Ecto neural progenitor cell (in vitro differentiated cells): ENCODE measurements at places on chromosomes 3 and 15.

GRCh38 chr15:38050529-38051448 lies 116.3 kb downstream of the TMCO5A start:
- DNase-seq = no peak

GRCh38 chr15:70056091-70056680 lies 41.5 kb downstream of the TLE3 start:
- DNase-seq = no peak

DNA sequence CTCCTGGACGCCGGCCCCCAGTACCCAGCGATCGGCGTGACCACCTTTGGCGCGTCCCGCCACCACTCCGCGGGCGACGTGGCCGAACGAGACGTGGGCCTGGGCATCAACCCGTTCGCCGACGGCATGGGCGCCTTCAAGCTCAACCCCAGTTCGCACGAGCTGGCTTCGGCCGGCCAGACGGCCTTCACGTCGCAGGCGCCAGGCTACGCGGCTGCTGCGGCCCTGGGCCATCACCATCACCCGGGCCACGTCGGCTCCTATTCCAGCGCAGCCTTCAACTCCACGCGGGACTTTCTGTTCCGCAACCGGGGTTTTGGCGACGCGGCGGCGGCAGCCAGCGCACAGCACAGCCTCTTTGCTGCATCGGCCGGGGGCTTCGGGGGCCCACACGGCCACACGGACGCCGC lies 956 bp downstream of the ZIC1 start:
- peak; percentile 64 for DNase-seq

DNA sequence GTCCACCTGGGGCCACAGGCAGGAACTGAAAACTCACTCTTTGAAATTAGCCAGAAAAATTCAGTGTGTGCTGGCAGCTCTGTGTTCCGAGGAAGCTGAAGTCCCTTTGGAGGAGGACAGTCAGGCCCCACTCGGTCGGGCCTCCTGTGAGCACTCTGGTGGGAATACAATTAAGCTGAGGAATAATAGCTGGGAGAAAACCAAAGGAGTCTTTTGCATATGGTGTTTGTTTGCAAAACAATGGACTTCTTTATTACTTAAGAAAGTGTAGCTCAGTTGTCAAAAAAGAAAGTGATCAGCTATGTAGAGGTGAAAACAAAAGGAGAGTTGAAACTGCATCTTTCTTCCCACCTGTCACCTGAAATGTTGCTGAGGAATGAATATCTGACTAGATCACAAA lies 202.5 kb downstream of the MEIS2 start:
- no peak for DNase-seq

- DNase-seq = no peak
Observed at GRCh38 chr3:43213631-43214030, 72.7 kb upstream of the SNRK start.

DNA sequence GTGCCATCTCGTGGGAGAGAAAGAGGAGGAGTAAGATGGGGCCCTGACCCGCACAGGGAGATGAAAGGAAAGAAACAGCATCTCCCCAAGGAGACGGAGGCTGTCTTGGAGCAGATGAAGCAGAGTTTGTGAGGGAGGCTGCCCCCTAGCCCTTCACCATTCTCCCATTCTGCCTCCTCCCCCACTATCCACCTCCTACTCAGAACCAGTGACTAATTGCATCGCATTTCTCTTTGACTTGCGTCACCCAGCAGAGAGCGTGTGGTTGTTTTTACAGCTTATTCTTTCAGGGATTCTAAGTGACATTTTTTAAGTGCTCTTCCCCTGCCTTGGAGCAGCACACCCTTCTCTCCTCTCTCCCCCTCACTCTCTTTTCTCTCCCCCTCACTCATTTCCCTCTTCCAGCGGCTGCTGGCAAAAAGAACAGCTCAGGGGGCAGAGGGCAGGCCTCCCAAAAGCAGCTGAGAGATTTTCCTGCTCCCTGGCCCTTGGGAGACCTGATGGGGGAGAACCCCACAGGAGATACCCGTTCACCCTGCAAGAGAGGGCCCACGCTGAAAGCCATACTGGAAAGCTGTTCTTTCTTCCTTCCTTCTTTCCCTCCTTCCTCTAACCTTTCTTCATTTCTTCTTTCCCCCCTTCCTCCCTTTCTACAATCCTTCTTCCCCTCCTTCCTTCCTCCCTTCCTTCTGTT lies 91.8 kb downstream of the MRPL46 start:
- DNase-seq = no peak

DNA sequence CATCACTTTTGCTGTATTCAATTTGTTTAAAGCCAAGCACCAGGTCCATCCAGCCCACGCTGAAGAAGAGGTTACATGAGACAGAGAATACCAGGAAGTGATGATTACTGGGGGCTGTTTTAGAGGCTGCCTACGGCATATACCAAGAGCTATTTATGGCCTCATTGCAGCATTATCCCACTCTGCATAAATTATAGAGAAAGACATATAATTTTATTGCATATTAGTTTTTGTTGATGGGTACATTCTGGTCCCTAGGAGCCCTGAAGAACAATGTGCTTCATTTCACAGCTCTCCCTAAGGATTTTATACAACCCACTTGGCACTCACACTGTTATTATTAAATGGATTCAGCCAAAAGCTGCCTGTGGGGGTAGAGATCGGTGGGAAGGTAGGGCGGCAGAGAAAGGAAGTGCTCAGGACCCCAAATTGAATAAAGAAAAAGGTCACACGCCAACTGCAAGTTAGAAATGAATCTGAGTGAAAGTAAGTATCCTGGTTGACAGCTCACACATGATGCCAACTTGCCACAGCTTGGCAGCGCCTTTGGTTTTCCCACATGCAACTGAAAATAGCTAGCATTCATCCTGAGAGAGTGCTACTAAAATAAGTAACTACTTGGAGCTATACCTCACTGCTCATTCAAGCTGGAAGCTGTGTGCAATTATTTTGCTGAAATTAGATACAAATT lies 73.7 kb downstream of the CCNL1 start:
- DNase-seq = no peak
